ENCODE measurements at places on chromosomes 11 and 22.

GRCh38 chr11:73143126-73143838, 1.2 kb upstream of the FCHSD2 start:
- DNase-seq = no peak

GRCh38 chr22:29014773-29015172, 46.9 kb downstream of the C22orf31 start:
- DNase-seq = no peak

- DNase-seq = no peak
Observed at GRCh38 chr11:2269601-2270321, 627 bp downstream of the ASCL2 start.

DNA sequence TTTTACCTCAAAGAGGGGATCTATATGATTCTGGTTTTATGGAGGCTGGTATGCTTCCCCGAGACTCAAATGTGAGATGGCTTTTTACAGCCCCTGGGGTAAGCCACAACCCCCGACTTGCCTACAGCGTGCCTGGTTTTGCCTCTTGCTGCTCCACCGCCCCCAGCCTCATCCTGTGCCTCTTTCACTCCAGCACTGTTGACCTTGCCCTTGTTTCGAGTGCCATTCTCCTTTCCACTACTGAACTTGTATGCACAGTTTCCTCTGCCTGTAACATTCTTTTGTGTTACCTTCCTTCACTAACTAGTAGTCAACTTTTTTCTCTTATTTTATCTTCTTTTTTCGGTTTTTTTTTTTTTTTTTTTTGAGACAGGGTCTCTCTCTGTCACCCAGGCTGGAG, 219.0 kb upstream of the ZBED5 start:
- DNase-seq = no peak

DNA sequence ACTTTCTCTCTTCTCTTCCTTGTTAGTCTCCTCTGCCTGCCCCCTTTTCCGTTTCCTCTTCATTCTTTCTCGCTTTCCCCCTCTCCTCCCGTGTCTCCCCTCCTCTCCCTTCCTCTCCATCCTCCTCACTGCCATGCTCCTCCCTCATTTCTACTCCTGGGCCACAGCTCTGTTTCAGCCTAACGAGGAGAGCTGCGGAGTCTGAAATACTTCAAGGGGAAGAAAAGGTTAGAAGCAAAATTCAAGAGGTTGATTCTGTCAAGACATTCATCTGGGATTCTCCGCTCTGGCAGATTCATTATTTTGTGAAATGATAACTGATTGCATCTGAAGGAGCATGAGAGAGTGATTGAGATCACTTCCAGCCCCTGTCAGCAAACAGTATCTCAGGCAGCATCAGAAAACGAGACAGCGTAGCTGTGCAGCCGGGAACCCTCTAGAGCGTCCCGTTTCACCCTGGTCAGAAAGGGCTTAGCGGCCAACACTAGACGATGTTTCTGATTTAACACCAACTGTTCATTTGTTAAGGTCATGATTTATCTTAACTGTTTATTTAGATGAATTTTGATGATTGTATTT, 279.3 kb upstream of the B3GAT1 start:
- no peak for DNase-seq

GRCh38 chr11:11731311-11732083, 109.7 kb upstream of the GALNT18 start:
- no peak for DNase-seq

DNA sequence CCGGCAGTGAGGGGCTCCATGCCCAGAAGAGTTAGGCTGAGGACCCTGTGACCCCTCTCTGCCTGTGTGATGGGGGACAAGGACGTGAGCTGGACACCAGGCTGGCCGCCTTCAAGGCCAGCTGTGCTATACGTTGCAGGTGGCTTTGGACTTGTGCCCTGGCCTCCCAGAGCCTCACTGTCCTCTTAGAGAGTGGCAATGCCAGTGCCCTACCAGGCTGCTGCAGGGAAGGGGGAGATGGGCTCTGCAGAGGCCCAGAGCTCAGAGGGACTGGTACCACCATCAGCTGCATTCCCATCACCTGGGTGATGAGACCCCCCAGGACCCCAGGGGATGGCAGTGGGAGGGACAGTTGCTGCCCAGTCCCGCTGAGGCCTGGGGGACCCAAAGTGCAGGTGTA, 90.4 kb upstream of the SHISAL1 start:
- DNase-seq = no peak
